ENCODE measurements at places on chromosomes 3 and 15.

GRCh38 chr3:152307829-152308474 is 39.2 kb downstream of the MBNL1 start:
- no peak for DNase-seq

- DNase-seq: no peak
Measured at GRCh38 chr3:142966808-142967207, 3.3 kb upstream of the PAQR9 start.

- no peak for DNase-seq
Measured at GRCh38 chr3:145124900-145125678, 1035.9 kb downstream of the PLOD2 start.

DNA sequence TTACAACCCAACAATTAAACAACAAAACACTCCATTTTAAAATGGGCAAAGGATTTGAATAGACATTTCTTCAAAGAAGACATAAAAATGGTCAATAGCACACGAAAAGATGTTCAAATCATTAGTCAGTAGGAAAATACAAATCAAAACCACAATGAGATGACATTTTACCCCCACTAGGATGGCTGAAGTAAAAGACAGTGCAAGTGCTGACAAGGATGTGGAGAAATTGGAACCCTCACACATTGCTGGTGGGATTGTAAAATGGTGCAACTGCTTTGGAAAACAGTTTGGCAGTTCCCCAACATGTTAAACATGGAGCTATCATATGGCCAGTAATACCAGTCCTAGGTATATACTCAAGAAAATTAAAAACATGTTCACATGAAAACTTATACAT is 11.6 kb downstream of the GALNT15 start:
- peak; percentile 24 for DNase-seq

- no peak for DNase-seq
Measured at GRCh38 chr3:57652203-57652602, 40.7 kb downstream of the DENND6A start.

GRCh38 chr15:37574985-37575384 is 359.5 kb upstream of the TMCO5A start:
- peak; percentile 22 for DNase-seq

DNA sequence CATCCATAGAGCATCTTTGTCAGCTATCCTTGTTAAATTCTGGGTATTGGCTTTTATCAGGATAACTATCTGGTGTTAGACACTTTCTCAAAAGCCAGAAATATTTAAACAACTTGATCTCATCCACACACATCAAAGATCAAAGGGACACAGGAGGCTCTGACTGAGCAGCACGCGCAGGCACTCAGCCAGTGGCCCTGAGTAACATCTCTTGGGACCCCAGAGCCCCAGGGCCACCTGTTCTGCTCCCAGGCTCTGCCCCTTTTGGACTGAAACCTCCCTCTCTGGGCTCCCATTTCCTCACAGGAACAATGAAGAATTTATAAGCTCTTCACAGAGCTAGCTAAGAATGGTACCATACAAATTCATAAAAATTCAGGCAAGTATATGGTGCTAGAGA is 16.1 kb downstream of the ATP10A start:
- DNase-seq: no peak

GRCh38 chr3:161556533-161556932 is 59.9 kb downstream of the OTOL1 start:
- no peak for DNase-seq

GRCh38 chr3:87181551-87181950 is 45.6 kb upstream of the CHMP2B start:
- DNase-seq: no peak

GRCh38 chr3:90132197-90132596 is 1024.8 kb downstream of the EPHA3 start:
- DNase-seq: no peak

GRCh38 chr3:141287326-141287725 is 55.7 kb downstream of the PXYLP1 start:
- DNase-seq: no peak

DNA sequence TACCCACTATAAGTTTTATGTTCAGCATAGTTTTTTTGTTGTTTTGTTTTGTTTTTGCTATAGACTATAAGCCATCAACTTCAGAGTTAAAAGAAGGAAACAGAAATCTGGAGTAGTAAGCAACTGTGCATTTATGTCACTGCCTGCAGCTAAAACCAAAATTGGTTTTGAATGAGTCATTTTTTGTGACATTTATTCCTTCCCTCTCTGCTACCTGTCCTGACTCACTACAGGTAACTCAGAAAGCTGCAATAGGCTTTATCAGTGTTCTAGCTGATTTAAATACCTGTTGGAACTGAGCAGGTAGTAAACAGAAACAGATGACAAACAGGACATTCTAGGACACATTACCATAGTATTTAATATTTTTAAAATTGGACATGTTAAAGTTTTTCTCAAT is 393.3 kb upstream of the WNT5A start:
- no peak for DNase-seq

GRCh38 chr15:94080416-94080815 is 150.9 kb upstream of the MCTP2 start:
- DNase-seq: peak; percentile 99

GRCh38 chr3:173744479-173744878 is 346.9 kb downstream of the NLGN1 start:
- no peak for DNase-seq
